GM23338 (cell line): ENCODE measurements at places on chromosomes 16 and 17.

GRCh38 chr17:6779411-6779810 lies 3.4 kb downstream of the FBXO39 start:
- DNase-seq, result no peak

GRCh38 chr16:23575834-23576233 lies 18.3 kb downstream of the UBFD1 start:
- peak; percentile 20 for DNase-seq

- no peak for DNase-seq
Observed at GRCh38 chr17:66811683-66812054, 23.2 kb upstream of the CACNG5 start.

- no peak for DNase-seq
Observed at GRCh38 chr17:83199500-83200201, 120.2 kb downstream of the METRNL start.

DNA sequence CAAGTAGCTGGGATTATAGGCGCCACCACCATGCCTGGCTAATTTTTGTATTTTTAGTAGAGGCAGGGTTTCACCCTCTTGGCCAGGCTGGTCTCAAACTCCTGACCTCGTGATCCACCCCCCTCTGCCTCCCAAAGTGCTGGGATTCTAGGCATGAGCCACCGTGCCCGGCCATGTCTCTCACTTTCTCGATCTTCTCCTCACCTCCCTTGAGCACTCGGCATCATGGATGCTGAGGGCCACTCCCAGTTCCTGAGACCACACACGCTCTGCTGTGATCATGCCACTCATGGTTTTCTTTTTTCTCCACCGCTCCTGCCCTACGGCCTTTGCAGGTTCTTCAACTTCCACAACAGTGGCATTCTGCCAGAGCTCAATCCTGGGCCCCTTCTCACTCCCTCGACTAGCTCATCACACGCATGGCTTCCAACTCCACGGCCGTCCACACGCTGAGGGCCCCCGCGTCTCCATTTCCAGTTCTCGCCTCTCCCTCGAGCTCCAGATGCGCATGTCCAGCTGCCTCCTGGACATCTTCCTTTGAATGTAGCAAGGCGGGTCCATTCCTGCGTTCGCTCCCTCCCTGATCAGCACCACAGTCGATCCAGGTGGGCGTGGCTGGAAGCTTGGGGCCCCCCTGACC lies 5.5 kb upstream of the NCBP3 start:
- DNase-seq, result no peak

GRCh38 chr16:77143364-77143763 lies 47.6 kb upstream of the MON1B start:
- no peak for DNase-seq

DNA sequence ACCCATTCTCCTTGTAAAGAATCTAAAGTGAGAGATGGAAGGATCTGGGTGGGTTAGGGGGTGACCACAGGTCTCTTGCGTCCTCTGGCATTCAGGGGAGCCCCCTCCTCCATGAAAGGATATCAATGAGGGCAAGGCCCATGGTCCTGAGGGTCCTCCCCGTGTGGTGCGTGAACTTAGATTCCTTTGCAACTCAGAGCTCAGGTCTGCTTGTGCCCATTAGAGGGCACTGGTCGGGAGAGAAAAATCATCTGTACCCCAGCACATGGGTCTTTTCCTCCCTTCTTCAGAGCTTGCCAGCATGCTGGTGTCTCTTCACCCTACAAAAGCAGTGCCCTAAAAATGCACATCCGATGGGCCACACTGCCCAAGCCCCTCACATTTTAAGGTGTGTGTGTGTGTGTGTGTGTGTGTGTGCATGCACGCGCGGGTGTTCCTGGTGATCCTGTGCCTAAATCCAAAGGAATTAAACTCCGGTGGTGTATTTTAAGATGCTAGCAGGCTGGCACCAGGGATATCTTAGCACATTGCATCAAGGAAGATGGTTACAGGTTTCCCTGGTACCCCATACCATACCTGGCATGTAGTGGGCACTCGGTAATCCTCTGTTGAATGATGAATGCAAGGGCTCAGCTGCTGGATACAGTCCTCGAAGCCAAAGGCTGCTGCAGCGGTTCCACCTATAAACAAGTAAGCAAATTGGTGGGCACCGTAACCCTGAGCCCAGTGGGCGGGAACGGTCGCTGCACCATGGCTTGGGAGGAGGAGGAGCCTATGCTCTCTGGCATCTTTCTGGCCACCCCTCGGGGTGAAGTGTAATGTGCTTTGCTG lies 4.7 kb downstream of the C1QTNF1 start:
- no peak for DNase-seq

DNA sequence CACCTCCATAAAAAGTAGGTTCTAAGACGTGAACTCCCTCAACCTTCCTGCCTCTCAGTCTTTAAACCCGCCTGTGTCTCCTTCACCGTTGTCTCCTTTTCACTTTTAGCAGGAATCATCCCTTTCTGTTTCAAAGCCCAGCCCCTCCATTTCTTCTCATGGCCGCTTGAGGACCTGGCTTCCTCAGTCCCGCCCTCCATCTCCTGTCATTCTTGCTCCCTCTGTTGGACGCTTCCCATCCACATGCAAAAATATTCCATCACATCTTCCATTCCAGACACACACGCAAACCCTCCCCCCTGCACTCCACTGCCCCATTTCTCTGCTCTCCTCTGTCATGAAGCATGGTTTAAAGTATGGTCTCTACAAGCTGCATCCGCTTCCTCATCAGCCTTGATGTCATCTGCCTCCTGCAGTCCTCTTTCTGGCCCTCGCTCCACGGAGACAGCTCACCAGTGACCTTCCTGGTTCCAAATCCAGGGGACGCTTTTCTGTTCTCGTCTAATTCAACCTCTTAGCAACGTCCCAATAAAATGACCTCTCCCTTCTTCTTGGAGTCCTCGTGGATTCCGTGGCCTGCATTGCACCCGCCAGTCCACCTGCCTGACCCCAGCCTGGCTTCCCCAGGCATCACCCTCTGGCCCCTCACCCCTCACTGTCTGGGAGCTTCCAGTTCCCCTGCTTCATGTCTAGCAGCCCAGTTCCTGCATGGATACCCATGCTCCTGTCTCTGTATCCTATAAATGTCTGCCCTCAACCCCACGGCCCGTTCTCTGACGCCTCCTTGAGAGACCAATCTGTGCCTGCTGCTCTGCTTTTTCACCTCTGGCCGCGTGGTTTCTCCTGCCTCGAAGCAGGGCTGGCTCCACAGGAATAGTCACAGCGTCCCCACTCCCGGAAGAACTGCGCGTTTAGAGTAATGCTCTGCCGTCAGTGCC lies 26.2 kb downstream of the ANKRD40 start:
- DNase-seq, result peak; percentile 71

- DNase-seq, result no peak
Observed at GRCh38 chr17:5396612-5397011, 22.9 kb downstream of the NUP88 start.

DNA sequence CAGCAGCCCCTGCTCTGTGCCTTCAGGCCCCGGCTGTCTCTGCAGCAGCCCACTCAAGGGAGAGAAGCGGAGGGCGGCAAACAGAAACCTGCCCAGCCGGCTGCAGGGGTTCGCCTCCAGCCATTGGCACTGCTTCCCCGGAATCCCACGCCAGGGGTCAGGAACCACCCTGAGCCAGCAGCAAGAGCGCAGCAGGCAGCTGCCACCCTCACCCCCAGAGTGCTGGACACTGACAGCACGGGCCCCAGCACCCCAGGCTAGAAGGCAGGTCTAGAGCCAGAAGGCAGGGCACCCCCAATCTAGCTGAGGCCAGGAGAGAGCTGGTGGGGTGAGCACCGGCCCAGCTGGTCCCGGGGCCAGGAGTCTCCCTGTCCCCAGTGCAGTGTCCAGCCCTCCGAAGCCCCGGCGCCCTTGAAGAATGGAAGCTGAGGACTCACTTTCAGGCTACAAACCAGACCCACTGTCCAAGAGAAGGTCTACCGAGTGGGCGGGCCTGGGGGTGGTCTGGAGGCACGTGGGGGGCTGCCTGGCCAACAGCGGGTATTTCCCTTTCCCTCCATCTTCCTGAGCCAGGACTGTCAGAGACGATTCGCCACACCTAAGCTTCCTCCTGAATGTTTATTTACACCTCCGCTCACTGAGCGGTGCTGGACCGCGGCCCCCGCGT lies 8.4 kb downstream of the UBALD2 start:
- DNase-seq, result no peak

DNA sequence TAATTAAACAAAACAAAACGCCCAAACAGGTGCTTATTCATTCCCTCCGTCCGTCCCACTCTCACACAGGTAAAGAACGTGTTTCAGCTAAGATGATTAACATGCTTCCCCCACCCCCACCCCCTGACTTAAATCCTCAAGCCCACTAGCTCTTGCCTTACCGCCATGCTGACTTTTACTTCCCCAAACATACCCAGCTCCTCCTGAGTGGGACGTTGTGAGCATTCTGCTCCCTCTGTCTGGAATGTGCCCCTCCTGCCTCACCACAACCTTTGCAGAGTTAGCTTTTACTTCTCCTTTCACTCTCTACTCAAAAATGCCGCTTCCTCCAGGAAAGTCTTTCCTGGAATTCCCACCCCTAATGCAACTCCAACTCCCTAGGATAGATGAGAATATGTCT lies 774.0 kb upstream of the RBFOX1 start:
- DNase-seq, result peak; percentile 38

GRCh38 chr16:11670171-11671131 lies 2.2 kb downstream of the SNN start:
- no peak for DNase-seq

- peak; percentile 32 for DNase-seq
Observed at GRCh38 chr16:71807905-71808592, 585 bp downstream of the AP1G1 start.

GRCh38 chr17:33964344-33964979 lies 290.6 kb upstream of the CCL2 start:
- peak; percentile 64 for DNase-seq
